Mucosa of descending colon (tissue), 3 donors: ENCODE measurements at places on chromosomes 16 and 17. TPM values are rescaled to one million over a fixed set of nuclear protein-coding genes. Genes with fewer than 3 reads are reported as not detected.
A peak's percentile ranks its signal among the peaks of the same experiment; 100 is the strongest.

- DNase-seq: no peak
Measured at GRCh38 chr16:12332167-12332952, 355.8 kb downstream of the SNX29 start.

The CSF3 gene
- not detected for total RNA-seq

DNA sequence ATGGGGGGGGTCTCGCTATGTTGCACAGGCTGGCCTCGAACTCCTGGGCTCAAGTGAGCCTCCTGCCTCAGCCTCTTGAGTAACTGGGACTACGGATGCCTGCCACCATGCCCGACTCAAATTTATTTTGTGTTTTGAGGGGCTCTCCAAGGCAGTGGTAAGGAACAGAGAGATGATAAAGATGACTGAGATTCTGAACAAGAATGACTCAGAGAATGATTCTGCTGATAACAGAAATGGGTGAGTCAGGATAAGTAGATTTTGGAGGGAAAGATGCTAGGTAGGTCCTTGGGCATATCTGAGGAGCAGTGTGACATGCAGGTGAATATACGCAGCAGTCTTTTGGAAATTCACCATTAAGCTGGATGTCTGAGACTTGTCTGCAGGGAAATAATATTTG, 2.6 kb downstream of the TMEM220 start:
- DNase-seq: no peak

- no peak for DNase-seq
Measured at GRCh38 chr16:22284637-22285036, 12.6 kb upstream of the POLR3E start.

The SCGB1C2 gene
- not detected for total RNA-seq

The KREMEN2 gene
- 1.3 TPM for total RNA-seq

DNA sequence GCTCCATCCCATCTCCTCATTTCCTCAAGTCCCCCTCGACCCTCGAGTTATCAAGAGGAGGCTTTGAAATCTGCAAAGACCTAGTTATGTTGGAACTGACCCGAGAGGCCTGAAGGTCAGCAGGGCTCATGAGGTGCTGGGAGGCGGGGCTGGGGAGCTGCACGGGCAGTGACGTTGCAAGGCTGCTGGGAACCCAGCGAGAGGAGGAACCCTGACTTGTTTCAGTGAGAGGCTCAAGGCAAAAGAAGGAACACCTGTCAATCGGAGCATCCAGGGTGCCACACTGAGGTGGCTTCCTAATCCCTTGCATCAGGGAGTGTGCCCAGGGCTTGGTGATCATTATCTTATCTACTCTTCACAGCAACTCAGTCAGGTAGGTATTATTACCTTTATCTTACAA, 86.9 kb downstream of the CDH11 start:
- no peak for DNase-seq

GRCh38 chr17:4232168-4232813, 31.5 kb downstream of the ANKFY1 start:
- no peak for DNase-seq

DNA sequence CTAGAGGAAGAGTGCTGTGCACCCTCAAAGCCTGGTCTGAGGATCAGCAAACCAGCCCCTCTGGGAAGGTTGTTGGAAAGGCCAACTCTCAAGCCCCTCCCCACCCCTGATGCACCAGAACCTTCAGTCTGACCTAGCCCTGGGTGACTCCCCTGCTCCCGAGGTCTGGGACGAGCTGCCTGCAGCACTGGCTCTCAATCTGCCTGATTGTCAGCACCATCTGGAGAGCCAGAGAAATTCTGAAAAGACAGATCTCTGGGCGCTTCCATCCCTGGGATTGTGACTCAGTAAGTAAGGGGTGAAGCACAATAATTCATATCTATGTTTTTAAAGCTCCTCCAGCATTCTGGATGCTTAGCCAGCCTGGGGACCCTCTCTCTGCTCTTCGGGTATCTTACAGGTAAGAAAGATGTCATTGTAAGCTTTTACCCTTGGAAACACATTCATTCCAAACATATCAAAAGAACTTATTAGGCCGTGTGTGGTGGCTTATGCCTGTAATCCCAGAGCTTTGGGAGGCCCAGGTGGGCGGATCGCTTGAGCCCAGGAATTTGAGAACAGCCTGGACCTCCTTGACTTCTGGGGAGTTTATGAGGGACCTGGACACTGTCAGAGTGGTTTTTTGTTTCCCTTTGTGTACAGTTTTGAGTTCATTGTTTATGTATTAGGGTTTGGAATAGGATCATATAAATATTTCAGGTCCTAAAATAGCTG, 147.5 kb downstream of the KCNJ12 start:
- no peak for DNase-seq

The NSRP1 gene
- 24.7 TPM for total RNA-seq

DNA sequence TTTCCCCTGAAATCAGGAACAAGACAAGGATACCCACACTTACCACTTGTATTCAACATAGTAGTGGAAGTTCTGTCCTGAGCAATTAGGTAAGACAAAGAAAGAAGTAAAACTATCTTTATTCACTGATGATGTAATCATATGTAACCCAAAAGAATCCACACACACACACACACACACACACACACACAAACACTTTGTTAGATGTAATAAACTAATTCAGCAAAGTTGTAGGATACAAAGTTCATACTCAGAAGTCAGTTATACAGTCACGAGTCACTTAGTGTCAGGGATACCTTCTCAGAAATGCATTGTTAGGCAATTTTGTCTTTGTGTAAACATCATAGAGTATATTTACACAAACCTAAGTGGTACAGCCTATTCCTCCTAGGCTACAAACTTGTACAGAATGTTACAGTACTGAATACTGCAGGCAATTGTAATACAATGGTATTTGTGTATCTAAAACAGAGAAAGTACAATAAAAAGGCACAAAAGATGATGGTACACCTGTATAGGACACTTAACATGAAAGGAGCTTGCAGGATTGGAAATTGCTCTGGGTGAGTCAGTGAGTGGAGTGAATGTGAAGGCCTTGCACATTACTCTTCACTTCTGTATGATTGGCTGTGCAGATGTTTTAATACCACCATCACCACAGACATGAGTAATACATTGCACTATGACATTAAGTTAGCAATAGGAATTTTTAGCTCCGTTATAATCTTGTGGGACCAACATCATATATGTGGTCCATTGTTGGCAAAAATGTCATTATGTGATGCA, 370.1 kb downstream of the ZFHX3 start:
- no peak for DNase-seq

The CALB2 gene
- 9.5 TPM for total RNA-seq

DNA sequence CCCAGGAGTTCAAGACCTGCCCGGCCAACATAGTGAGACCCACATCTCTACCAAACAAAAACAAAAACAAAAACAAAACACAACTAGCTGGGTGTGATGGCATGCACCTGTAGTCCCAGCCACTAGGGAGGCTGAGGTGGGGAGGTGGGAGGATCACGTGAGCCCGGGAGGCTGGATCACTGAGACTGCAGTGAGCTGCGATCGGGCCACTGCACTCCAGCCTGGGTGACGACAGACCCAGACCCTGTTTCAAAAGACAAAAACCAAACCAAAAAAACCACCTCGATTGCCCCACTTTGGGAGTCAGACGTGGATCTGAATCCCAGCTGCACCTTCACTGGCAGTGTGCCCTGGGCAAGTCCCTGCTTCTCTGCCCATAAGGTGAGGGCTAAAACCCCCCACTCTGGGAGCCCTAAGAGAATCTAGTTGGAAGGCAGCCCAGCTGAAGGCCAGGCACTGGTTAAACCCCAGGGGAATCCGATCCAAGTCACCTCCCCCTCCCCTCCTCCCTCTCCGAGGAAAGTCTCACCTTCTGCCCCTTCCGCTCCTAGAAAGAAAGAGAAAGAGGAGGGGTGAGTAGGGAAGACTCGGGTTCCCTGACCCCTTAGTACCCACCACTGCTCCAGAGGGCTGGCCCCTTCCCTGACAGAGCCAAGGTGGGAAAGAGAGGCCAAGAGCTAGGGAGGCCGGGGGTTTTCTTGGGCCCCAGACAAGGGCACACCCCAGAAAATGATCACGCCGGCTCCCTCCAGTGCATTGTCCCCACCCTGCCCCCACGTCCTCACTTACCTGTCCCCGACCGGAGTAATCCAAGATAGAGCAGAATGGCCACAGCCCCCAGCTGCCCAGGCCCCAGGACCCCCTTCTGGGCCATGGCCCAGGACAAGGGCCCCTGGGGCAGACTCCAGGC, 647 bp downstream of the PRSS8 start:
- peak; percentile 80 for DNase-seq

- DNase-seq: no peak
Measured at GRCh38 chr17:51298508-51299371, 38.4 kb downstream of the UTP18 start.

The RAB11FIP4 gene
- total RNA-seq: 40.7 TPM

The DRC3 gene
- total RNA-seq: 3.3 TPM

GRCh38 chr17:48011405-48012150, 26.0 kb downstream of the COPZ2 start:
- no peak for DNase-seq

- DNase-seq: no peak
Measured at GRCh38 chr17:3005696-3006095, 57.7 kb downstream of the OR1D5 start.

DNA sequence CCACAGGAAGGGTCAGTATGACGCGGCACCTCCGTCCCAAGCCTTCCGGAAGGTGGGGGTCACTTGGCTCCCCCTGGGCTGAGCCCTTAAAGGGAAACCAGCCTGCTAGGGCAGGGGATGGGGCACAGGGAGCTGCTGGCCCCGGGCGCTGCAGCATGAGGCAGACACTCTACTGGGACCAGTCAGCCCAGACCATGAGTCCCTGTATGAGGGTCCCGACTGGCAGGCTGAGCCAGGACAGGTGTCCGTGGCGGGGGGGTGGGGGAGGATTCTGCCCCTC, 43.4 kb upstream of the ZC3H18 start:
- DNase-seq: no peak

The SGSH gene
- total RNA-seq: 44.8 TPM

DNA sequence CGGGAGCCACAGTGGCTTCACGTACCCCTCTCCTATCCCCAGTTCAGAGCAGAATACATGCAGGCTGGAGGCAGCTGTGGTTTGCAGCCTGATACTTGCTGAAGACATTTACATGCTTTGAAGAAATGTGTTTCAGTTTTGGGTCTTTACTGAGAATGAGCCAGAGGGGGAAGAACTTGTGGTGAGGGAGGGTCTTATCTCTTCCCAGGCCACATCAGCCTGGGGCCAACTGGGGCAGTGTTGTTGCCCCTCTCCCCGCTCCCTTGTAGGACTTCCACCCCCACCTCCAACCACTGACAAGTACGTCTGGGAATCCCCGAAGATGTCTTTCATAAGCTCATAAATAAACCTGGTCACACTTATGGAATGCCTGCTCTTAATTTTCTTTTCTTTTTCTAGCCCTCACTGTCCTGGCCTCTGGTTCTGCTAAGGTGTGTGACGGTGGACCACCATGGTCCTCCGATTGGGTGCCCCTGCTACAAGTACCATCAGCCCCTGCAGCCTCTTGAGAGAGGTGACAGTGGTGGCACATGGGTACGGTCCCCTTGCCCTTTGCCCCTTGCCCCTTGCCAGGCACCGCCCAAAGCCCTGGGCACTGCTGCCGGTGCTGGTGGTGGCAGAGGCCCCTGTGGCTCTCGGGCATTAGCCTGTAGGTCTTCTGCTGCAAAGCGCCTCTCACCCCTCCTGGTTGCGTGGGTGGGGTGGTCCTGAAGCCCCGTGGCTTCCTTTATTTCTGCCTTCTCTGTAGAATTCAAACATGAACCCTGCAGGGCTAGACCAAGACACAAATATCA, 144.8 kb upstream of the RPH3AL start:
- no peak for DNase-seq

The MYH2 gene
- 1.0 TPM for total RNA-seq

- DNase-seq: peak; percentile 31
Measured at GRCh38 chr17:76384987-76385891, 830 bp downstream of the SPHK1 start.

GRCh38 chr17:3986270-3986938, 22.2 kb upstream of the ATP2A3 start:
- no peak for DNase-seq

DNA sequence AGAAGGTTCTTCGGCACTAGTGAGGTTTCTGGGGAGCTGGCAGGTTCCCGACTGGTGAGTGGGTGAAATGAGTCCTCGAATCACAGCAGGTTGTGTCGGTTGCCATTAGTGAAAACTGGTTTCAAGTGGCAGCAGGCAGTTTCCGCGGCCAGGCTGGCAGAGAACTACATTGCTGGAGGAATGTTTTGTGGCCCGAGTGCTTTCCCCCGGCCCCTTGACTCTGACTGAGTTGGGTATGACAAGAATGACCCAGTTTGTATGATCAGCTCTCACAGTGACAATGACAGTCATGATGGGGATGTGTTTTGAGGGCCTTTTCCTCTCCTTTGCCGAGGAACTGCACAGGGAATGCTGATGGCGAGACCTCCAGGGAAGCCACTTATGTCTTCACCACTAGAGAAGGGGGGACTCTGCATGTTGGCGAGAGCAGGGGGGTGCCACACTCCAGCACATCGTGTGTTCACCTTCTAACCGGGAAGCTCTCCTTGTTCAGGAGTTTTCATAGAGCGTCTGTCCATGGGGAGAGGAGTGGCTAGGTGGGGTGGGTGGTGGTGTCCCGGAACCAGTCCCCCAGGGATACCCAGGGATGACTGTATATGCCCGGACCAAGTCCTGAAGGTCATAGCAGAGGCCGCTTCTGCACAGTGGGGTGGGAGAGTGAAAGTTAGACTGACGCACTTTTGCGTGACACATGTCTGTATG, 206.0 kb upstream of the CHMP6 start:
- no peak for DNase-seq

The ORC6 gene
- total RNA-seq: 3.8 TPM

DNA sequence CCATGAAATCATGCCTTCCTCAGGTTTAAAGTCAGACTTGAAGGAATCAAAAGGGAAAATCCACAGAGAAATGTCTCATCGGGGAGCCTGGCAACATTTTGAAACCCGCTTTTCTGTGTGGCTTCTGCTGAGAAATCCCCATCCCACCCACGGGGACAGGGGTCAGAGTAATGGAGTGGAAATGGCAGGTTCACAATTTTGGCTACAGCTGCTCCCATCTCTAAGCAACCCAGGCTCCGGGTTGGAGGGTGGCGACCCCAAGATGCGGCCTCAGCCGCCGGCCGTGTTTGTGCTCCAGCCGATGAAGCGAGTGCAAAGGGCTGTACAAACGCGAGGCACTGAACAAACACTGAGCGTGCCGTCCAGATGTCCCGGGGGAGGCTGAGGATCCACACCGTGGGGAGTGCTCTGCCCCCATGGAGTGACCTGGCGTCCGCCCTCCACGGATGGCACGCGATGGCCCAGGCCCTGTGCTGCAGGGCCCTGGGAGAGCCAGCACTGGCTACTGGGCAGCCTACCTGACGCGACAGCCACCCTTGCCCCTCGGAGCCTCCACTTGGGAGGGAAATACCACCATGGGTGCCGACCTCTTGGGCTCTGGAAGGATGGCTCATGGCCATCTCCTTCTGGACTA, 22.2 kb downstream of the SLC43A2 start:
- DNase-seq: no peak
